Calu3 (cell line): ENCODE measurements at places on chromosomes 1 and 21.

DNA sequence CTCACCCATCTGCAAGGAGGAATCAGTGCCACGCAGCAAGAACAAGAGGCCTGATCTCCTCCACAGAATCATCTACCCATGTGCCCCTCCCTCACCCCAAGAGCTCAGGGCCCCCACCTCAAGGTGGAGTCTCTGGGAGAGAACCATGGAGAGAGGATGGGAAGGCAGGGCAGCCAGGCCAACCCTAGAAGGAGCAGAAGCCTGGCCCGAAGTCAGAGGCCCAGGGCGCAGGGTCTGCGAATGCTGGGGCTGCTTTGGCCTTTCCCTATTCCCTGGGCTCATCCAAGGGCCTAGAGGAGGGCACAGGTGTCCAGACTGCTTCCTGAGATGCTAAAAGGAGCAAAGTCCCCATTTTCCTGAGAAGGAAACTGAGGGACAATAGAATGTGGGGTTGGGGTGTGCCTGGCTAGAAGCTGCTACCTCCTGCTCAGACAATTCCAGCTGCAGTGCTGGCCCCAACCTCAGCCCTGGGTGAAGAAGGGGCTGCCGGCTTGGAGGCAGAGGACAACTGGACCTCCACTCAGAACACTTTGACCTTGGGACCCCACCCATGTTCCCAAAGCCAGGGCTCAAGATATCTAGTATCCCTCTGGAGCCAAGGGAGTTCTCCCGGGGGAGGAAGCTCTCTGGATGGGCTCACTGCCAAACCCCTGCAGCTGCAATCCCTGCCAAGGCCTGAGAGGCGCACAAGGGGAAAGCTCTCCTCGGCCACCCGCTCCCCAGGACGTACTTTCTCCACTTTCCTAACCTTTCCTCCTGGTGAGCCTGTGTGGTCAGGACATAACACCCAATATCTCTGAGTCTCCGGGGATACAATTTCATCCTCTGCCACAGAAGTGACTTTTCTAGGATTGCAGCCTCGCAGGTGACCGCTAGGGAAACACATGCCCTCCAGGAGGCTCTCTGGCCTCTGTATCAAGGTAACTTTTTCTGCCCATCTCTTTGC lies 16.6 kb upstream of the LEMD1 start:
- H3K27ac ChIP-seq, result peak overlapping the region; percentile 93
- peaks cover 9% of the 10 kb centered on the region for H3K27me3 ChIP-seq
- DNase-seq, result peak; percentile 91
- H3K4me3 ChIP-seq, result no peak overlapping the region

DNA sequence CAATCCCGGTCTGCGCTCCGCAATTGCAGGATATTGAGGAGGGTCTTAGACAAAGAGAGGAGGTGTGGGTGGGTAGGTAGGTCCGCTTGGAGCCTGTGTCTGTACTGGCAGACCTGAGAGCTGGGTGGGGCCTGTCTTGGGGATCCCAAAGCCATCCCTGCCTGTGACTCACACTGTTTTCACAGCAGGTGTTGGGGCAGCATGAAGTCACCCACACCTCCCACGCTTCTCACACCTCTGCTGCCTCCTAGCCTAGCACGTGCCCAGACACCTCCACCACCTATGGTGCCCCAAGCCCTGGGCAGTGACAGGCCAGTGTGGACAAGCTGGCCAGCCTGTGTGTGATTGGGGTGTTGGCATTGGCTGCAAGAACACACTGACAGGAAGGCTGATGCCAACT lies 65.7 kb upstream of the ECE1 start:
- no peak overlapping the region for H3K4me3 ChIP-seq
- no peak for DNase-seq
- H3K27me3 ChIP-seq, result no peaks in the 10 kb centered on the region
- peaks cover 9% of the 10 kb centered on the region for H3K4me1 ChIP-seq
- H3K36me3 ChIP-seq, result no peaks in the 10 kb centered on the region

- H3K4me3 ChIP-seq, result no peak overlapping the region
- peaks cover 28% of the 10 kb centered on the region for H3K27me3 ChIP-seq
- H3K4me1 ChIP-seq, result peaks cover 21% of the 10 kb centered on the region
- H3K36me3 ChIP-seq, result peaks cover 5% of the 10 kb centered on the region
These were observed 16.4 kb downstream of the RNU5D-1 start for GRCh38 chr1:44714532-44714931.

- peaks cover 6% of the 10 kb centered on the region for H3K4me1 ChIP-seq
- peaks cover under 1% of the 10 kb centered on the region for H3K36me3 ChIP-seq
- no peaks in the 10 kb centered on the region for H3K27me3 ChIP-seq
- DNase-seq, result no peak
- no peak overlapping the region for H3K27ac ChIP-seq
These were observed 33.2 kb upstream of the CDC42BPA start for GRCh38 chr1:227351443-227351842.

DNA sequence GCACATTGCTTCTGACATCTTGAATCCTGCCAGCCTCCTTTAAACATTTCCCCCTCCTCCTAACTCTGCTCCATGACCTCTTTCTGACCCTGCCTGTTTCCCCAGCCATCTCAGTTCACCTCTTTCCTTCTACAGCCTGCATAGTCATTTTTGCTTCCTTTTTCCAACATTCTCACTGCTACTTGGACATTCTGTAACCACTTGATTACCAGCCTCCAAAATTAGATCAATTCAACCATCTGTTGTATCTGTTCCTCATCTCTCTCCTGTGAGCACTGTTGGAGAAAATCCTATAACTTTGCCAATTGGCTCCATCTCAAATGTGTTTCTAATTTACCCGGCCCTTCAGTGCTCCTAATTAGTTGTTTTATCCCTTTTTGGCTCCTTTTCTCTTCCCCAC lies 27.5 kb upstream of the GPR88 start:
- no peaks in the 10 kb centered on the region for H3K4me1 ChIP-seq
- H3K27ac ChIP-seq, result no peak overlapping the region
- no peak overlapping the region for H3K4me3 ChIP-seq
- H3K27me3 ChIP-seq, result no peaks in the 10 kb centered on the region

DNA sequence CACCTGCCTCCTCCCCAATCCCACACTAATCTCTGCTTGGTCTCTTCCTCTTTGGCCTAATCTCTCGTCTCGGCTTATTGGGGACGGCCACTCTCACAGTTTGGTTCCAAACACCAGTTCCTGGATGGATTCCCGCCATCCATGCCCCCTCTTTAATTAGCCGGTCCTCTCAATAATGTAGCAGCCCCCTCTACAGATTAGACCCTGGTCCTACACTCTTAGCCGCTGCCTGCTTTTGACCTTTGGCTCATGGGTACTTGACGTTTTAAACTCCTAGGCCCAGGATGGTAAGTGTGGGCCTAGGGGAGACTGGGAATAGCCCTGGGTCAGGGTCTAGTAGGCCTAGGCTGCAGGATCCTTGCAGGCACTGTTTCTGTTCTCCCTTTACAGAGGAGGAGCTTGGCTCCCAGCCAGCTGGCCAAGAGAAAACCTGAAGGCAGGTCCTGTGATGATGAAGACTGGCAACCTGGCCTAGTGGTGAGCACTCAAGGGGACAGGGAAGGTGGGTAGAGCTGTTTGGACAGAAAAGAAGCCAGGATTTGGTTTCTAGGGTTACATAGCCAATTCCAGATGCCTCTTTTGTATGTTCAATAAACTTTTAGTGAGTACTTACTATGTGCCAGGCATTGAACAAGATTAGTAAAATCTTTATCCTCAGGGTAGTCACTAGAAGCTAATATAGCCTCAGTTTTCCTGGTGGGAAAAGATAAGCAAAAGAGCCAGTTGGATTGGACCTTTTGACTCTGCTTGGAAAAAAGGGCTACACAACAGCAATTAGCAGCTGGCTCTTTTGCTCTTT lies 758 bp downstream of the RAD54L start:
- H3K27ac ChIP-seq, result peak overlapping the region; percentile 81
- peaks cover 15% of the 10 kb centered on the region for H3K4me1 ChIP-seq
- H3K4me3 ChIP-seq, result peak overlapping the region; percentile 94
- DNase-seq, result peak; percentile 73

DNA sequence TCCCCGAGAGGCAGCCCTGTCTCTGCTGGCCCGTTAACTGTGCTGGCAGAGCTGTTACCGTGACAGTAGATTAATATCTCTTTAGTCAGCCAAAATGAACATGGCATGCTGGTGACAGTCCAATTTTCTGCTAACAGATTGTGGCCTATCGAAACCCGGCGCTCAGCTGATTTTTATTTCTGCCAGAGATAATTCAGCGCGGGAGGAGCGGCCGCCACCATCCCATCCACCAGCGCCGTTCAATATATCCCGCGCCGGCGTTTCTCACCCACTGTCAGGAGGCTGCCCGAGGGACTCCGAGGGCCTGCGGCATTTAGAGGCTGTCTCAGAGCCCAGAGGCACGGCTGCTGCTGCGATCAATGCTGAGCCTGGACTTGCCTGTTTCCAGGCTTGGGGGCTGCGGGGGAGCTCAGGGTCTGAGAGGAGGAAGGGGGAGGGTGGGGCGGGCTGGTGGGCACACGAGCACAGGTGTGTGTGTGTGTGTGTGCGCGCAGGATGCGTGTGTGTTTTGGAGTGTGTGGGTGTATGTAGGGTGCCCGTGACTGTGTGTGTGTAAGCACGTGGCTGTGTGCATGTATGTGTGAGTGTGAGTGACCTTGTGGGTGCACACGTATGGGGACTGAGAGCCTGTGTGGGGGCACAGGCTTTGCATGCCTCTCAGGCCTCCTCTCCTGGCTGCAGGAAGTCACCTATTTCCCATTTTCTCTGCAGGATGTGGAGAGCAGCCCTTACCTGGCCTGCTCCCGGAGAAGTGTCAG lies 109.7 kb upstream of the ACTRT2 start:
- no peak overlapping the region for H3K4me3 ChIP-seq
- H3K4me1 ChIP-seq, result no peaks in the 10 kb centered on the region
- no peak overlapping the region for H3K27ac ChIP-seq
- H3K36me3 ChIP-seq, result no peaks in the 10 kb centered on the region

GRCh38 chr1:26574018-26574417 lies 44.5 kb downstream of the RPS6KA1 start:
- no peak overlapping the region for H3K4me3 ChIP-seq
- H3K36me3 ChIP-seq, result peaks cover 8% of the 10 kb centered on the region
- no peak overlapping the region for H3K27ac ChIP-seq

- peaks cover 25% of the 10 kb centered on the region for H3K27me3 ChIP-seq
- DNase-seq, result peak; percentile 72
- H3K4me1 ChIP-seq, result peaks cover 10% of the 10 kb centered on the region
- peak within 1 kb of the TSS; percentile 64 for H3K4me3 ChIP-seq
- no peak within 1 kb of the TSS for H3K27ac ChIP-seq
These were observed at the start of gene KIF17 for GRCh38 chr1:20717452-20718342. KIF17 (minus strand) TSS chr1:20718007; CDS start chr1:20717706, 301 bp downstream.

- no peak for DNase-seq
- H3K4me3 ChIP-seq, result no peak overlapping the region
- no peak overlapping the region for H3K27ac ChIP-seq
- H3K36me3 ChIP-seq, result peaks cover 4% of the 10 kb centered on the region
These were observed 38.1 kb upstream of the PTCH2 start for GRCh38 chr1:44881011-44881632.

- H3K4me1 ChIP-seq, result peaks cover 31% of the 10 kb centered on the region
- H3K36me3 ChIP-seq, result no peaks in the 10 kb centered on the region
- no peaks in the 10 kb centered on the region for H3K27me3 ChIP-seq
- peak overlapping the region; percentile 57 for H3K27ac ChIP-seq
- peak; percentile 11 for DNase-seq
- H3K4me3 ChIP-seq, result peak overlapping the region; percentile 47
These were observed 1164.2 kb downstream of the BRINP3 start for GRCh38 chr1:189313488-189313887.
